ENCODE measurements at places on chromosomes 5 and 9.

GRCh38 chr9:97324954-97325353 lies 17.5 kb downstream of the CCDC180 start:
- DNase-seq: no peak

DNA sequence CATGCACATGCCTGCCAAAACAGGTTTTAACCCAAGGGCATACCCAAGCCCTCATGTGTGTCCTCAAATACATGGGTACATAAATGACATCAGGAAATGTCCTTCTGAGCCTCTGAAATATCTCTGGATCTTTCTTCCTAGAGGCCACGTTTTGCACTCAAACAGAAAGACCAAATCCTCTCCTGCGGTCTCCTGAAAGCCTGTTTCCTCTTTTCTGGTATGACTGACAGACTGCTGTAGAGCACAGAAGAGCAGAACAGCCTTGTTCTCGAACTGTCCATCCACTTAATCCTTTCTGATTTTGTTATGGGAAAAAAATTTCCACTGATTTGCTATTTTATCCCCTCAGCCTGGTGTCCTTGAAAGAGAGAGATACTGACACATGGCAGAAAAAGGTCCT lies 107.2 kb downstream of the ASTN2 start:
- DNase-seq: no peak

GRCh38 chr9:5783982-5784381 lies 48.9 kb downstream of the ERMP1 start:
- DNase-seq: no peak

GRCh38 chr5:180689071-180689694 lies 39.8 kb upstream of the FLT4 start:
- no peak for DNase-seq

DNA sequence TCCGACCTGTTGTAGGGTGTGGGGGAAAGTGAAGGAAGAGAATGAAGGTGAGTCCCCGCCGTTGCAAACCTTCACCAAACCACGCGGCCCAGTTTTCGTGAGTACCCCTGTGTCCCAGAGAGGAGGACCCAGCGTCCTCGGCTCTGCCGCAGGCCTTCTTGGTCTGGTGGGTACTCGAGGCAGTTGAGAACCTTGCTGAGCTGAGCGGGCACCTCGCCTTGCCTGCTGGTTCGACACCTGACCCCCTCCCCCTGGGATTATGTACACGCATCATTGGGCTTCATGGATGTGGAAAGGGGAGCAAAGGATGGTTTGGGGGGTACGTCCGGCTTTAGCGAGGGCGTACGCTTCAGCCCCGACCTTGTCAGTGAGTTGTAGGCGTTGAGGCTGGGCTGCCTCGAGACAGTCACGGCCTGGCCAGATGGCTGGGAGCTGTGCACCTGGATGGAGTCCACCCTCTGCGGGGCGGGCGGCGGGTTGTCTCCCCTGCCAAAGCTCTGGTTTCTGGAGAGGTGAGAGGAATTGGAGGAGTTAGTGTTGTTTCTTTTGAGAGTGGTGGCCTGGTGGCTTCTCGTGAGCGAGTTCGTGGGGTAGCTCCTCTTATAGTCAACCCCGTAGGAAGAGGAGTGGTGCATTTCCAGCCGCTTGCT lies 128.1 kb downstream of the SEMA6A start:
- no peak for DNase-seq

DNA sequence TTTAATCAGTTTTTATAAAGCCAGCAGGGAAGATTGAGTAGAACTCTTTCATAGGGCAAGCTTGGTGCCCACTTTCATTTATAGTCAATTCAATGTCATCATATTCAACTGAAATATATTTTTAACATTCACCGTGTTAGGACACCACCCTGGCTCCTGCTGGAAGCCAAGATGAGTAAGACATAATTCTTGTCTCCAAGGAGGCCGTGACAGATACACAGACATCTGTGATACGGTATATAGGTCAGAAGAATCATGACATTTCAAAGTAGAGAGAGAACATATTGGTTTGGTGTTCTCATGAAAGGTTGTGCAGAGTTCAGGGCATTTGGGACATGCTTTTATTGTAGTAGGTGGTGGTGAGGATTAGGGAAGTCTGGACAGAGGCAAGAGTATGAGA lies 120.1 kb downstream of the CMYA5 start:
- no peak for DNase-seq

GRCh38 chr9:123338710-123339665 lies 17.0 kb upstream of the CRB2 start:
- peak; percentile 67 for DNase-seq

DNA sequence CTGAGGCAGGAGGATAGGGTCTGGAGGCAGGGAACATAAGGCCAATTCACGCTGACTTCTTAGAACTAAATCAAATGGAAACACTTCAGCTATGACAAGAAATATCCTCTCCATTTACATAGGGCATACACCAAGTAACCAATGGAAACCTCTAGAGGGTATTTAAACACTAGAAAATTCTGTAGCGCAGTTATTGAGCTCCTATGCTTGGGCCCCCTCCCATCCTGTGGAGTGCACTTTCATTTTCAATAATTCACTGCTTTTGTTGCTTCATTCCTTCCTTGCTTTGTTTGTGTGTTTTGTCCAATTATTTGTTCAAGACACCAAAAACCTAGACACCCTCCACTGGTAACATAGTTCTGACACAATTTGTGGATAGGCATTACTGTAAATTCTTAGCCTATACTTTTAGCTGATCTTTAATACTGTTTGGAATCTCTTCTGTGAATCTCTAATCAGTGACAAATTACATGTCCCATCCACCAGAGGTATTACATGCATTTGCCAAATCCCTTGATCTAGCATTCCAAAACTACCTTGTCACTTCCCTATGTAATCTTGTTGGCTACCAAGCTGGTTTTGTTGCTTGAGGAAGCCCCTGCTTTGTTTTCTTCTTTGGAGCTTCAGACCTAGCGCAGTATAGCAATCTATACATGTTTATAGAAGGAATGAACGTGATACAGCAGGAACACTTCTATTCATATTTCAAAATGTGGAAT lies 61.6 kb downstream of the ST8SIA4 start:
- no peak for DNase-seq

DNA sequence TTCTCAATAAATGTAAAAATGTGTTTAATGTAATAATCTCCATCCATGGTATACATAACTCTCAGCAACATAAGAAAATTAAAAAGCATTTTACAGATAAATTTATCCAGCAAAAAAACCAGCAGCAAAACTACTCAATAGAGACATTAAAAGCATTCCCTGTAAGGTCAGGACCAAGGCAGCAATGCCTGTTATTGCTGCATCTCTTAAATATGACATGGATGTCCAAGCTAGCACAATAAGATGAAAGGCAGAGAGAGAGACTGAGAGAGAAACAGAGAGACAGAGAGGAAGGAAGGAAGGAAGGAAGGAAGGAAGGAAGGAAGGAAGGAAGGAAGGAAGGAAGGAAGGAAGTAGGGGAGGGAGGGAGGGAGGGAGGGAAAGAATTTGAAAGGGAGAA lies 289.0 kb upstream of the PAPPA start:
- no peak for DNase-seq

- no peak for DNase-seq
Observed at GRCh38 chr9:21326526-21327139, 8.6 kb downstream of the KLHL9 start.

GRCh38 chr9:30815585-30815984 lies 1568.9 kb upstream of the ACO1 start:
- no peak for DNase-seq

DNA sequence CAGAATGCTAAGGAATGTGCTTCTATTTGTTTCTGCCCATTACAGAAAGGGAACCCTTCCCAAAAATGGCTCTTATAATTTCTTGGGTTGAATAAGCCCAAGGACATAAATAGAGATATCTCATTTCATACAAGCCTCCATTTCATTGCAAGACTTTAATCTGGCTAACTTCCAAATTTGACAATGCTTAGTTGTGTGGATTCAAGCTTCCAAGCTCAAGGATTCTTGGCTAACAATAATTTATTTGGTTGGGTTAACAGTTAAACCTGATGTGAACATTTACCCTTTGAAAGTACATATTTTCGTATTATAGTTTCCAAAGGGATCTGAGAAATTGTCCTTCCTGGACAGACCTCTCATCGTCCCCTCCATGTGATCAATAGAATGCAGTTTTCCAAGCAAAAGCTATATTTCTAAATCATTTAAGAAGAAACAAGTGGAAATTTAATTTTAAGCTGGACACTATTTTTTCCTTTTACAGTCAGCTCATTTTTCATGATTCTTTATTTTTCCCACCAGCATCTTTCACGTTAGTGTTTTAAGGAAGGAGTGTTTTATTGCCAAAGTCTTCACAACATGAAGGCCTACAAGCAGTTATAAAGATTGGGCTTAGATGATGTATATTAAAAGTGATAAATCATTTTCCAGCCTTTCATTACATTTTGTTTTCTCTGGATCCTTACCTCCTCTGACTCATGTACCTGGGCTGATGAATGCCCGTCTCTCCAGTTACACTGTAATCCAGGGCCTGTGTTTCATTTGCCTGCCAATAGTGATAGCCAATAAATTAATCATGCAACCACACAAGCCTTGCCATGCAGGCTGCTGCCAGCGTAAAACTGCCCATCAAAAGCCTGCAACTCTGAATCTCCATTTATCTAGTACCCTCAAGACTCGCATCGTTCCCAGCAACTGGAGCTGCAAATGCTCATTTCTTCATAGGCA lies 176.7 kb downstream of the NTRK2 start:
- no peak for DNase-seq

DNA sequence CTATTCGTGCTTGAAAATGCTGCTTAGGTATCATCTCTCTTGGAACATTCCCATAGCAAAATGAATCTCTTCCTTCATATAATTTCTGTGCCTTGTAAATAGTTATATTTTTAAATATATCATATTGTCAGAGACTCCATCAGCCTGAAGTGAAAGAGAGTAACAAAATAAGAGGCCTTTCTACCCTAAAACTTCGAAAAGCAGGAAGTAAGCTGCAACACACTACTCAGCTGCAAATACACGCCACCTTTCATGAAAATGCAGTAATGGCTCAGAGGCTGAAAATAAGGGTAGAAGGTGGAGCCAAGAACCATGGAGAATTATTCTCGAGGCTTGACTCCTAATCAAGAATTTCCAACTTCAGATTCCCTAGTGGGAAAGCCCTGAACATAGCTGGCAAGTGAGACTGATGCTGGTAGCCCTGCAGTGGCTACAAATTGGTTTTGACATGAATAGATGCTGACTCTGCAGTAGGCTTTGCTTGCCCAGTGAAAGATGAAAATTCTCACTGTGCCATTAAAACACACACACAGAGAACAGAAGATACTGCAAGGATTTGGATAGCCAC lies 30.2 kb upstream of the PTGER4 start:
- no peak for DNase-seq

DNA sequence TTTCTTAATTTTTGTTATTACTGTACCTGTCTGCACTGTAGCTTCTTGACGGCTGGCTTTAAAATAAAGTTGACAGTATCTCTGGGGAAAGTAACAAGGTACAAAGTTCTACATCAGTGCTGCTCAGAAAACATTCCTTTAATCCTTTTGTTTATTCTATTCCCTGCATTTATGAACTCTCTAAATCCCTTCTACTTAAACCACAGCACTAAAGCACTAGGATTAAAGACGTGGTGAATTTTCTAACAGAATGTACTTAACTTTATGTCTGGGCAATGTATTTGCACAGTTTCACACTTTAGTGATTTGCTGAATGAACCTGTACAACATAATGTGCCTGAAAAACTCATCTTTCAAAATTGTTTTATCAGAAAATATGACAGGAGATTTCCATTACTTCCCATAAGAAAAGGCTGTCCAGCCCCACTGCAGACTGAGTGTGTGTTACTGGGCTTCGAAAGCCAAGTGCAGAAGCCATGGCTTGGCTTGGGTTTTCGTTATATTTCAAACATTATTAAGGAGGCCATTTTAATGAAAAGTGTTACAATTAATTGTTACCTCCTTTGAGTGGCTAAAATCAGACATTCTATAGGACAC lies 43.8 kb downstream of the LHFPL2 start:
- no peak for DNase-seq

DNA sequence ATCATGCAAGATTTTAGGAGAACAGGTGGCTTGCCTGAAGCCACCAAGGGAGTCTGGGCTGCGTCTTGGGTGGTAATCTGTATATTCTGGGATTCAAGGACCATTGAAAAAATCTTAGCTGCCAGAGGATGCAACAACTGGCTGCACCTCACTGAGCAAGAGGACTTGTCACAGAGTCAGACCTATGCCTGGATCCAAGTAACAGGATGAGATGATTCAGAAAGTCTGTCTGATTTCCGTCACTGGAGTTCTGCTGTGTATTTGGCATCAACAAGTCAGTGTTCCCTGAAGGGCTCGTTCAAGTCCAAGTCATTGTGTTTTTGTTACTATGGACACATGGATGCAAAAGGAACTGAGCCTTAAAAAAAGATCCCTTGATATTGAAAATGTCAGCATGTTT lies 37.8 kb upstream of the CARTPT start:
- no peak for DNase-seq

GRCh38 chr5:76735762-76736545 lies 20.0 kb downstream of the F2R start:
- DNase-seq: no peak

DNA sequence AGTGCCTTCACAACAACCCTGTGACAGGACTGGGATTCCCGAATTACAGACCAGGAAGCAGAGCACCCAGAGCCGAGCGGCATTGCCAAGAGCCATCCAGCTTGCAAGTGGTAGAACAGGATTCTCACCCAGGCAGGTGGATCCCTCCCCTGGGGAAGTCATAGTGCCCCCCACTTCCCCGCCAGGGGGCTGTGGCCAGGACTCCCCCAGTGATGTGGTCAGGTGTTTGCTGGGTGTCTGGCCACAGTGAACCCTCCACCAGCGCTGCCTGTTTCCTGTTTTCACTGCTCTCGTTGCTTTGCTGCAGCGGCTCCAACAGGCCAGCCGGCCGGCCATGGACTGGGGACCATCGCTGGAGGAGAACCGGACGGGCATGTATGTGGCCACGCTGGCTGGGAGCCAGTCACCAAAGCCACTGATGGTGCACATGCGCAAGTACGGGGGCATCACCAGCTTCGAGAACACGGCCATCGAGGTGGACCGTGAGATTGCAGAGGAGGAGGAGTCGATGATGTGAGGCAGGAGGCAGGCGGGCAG lies 19.3 kb downstream of the SLC6A7 start:
- DNase-seq: peak; percentile 7

- DNase-seq: no peak
Observed at GRCh38 chr5:115815006-115815692, 1.3 kb downstream of the CDO1 start.

DNA sequence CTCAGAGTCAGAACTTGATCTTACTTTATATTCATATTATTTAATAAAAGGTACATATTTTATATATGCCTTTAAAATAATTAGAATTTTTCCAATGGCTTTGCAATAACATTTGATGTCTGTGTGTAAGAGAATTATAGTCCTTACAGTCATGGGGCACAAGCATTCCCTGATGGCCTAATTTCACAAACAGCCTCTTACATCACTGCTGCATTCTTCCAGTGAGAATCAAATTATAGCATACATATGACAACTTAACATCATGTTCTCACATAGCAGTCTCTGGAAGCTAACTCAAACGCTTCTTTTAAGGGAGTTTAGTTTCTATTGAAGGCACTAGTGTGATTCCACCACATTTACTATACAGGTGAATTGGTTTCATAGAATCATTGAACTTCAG lies 15.3 kb upstream of the PRUNE2 start:
- DNase-seq: no peak

GRCh38 chr5:130571076-130571475 lies 594.0 kb downstream of the HINT1 start:
- DNase-seq: no peak
